Activated CD4-positive, alpha-beta T cell treated with anti-CD3 and anti-CD28 coated beads for 36 hours (primary cell): ENCODE measurements at places on chromosomes 16 and 17. TPM values are rescaled to one million over a fixed set of nuclear protein-coding genes. Genes with fewer than 3 reads are reported as not detected.

OR1D2 gene
- total RNA-seq: not detected

KRT33A gene
- total RNA-seq: not detected

GRCh38 chr16:53061701-53062159 is 6.9 kb downstream of the CHD9 start:
- H3K27ac ChIP-seq: no peak overlapping the region
- no peak overlapping the region for H3K4me3 ChIP-seq
- no peaks in the 10 kb centered on the region for H3K27me3 ChIP-seq
- H3K36me3 ChIP-seq: peaks cover 2% of the 10 kb centered on the region
- peak; percentile 71 for DNase-seq

- H3K4me1 ChIP-seq: peaks cover 5% of the 10 kb centered on the region
- DNase-seq: peak; percentile 18
- H3K27me3 ChIP-seq: peaks cover 43% of the 10 kb centered on the region
- no peak overlapping the region for H3K4me3 ChIP-seq
- H3K27ac ChIP-seq: no peak overlapping the region
- H3K36me3 ChIP-seq: no peaks in the 10 kb centered on the region
Observed at GRCh38 chr16:28058839-28059589, 4.5 kb downstream of the GSG1L start.

GRCh38 chr16:86531191-86531545 is 20.8 kb downstream of the FOXF1 start:
- DNase-seq: no peak
- no peaks in the 10 kb centered on the region for H3K27me3 ChIP-seq
- H3K4me3 ChIP-seq: no peak overlapping the region

DNA sequence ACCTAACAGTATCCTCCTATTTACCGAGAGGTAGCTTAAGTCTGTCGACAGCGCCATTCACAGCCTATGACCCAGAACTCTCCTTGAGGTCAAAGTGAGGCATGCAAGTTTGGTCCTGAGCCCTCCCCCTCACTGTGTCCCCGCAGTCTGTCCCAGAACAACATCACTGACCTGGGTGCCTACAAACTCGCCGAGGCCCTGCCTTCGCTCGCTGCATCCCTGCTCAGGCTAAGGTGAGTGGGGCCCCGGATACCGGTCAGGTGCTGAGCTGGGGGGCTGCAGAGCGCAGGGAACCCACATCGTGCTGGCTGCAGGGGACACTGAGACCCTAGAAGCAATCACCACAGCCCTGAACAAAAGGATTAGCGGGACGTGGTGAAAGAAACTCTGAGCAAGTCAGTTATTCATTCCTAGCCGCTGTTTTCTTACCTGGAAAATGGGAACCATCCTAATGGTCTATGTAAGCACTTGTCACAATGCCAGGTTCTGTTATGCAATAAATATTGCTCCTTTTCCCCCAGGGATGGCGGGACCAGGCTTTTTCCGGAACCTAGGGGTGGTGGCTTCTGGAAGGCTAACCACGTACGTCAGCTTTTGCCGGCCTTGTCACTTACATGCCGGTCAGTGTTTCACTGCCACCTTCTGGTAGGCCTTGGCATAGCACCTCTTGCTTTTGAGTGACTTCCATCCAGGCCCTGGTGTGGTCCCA is 23.8 kb downstream of the DEXI start:
- no peaks in the 10 kb centered on the region for H3K36me3 ChIP-seq
- no peaks in the 10 kb centered on the region for H3K27me3 ChIP-seq
- peak; percentile 92 for DNase-seq
- H3K4me1 ChIP-seq: peaks cover 13% of the 10 kb centered on the region
- H3K4me3 ChIP-seq: no peak overlapping the region

DNA sequence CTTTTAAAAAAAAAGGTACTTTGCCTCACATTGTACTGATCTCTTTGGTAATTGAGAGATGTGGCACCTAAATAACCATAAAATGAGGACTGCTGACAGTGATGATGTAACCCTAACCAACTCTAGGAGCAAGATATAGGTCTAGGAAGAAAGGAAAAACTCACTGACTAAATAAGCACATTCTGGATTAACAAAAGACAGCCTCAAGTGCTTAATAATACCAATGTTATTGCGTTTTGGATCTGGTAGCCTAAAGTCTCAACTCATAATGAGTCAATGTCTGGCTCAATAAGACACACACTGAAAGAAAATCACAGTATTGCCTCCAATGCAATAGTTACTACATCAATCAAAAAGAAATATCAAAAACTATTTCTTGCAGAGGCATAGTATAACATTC is 3.0 kb downstream of the ERN1 start:
- DNase-seq: no peak
- H3K4me1 ChIP-seq: peaks cover 70% of the 10 kb centered on the region
- no peaks in the 10 kb centered on the region for H3K27me3 ChIP-seq
- H3K4me3 ChIP-seq: peak overlapping the region; percentile 41

DNA sequence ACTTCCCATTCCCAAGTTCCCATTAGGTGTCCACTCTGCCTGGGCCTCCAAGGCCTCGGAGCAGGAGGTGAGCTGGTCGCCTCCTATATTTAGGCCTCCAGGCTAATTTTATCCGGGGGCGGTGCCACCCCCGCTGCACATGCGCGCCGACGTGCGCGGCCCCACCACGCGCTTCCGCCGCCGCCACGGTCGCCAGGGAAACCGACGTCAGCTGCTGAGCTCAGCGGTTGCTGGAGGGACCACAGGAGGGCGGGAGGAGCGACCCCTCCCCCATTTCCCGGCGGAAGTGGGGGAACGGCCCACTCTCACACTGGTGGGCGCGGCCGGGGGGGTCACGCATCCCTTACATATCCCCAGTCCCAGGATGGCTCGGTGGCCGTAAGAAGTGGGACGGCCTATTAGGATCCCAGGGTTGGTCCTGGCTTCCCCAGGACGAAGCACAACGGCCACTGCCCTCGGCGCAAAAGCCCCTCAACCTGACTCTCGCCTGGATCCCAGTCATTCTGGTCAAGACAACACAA is 1.0 kb downstream of the PER1 start:
- peaks cover 30% of the 10 kb centered on the region for H3K4me1 ChIP-seq
- no peaks in the 10 kb centered on the region for H3K27me3 ChIP-seq
- no peak overlapping the region for H3K4me3 ChIP-seq
- peak; percentile 93 for DNase-seq
